ENCODE measurements at places on chromosomes 6 and 20. TPM values are rescaled to one million over a fixed set of nuclear protein-coding genes. Genes with fewer than 3 reads are reported as not detected.

DNA sequence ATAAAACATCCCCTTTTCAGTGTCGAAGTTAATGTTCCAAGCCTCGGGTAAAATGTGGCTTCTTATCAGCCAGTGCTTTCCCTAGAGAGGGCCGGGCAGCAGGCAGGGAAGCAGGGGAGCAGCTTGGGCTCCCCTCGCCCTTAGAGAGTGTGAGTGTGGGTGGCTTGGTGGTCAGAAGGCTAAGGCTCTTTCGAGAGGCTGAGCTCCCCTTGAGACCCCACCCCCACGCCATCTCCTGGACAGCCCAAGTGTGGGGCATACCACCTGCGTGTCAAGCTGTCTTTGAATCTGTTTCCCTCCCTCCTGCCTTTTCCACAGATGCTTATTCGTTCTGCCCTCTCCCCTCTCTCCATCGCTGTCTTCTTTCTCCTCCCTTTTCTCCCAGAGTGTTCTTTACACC is 95.1 kb upstream of the FOXP4 start:
- H3K36me3 ChIP-seq, result no peaks in the 10 kb centered on the region
- H3K27me3 ChIP-seq, result no peaks in the 10 kb centered on the region
- DNase-seq, result no peak
- H3K27ac ChIP-seq, result no peak overlapping the region
- no peaks in the 10 kb centered on the region for H3K4me1 ChIP-seq

GRCh38 chr6:168559574-168560098 is 118.7 kb downstream of the SMOC2 start:
- H3K27me3 ChIP-seq, result no peaks in the 10 kb centered on the region
- DNase-seq, result no peak
- H3K36me3 ChIP-seq, result no peaks in the 10 kb centered on the region
- no peak overlapping the region for H3K27ac ChIP-seq

- no peak overlapping the region for H3K4me3 ChIP-seq
- no peaks in the 10 kb centered on the region for H3K36me3 ChIP-seq
- no peak overlapping the region for H3K27ac ChIP-seq
- H3K27me3 ChIP-seq, result no peaks in the 10 kb centered on the region
Observed at GRCh38 chr20:54995011-54995410, 519.6 kb downstream of the DOK5 start.

DNA sequence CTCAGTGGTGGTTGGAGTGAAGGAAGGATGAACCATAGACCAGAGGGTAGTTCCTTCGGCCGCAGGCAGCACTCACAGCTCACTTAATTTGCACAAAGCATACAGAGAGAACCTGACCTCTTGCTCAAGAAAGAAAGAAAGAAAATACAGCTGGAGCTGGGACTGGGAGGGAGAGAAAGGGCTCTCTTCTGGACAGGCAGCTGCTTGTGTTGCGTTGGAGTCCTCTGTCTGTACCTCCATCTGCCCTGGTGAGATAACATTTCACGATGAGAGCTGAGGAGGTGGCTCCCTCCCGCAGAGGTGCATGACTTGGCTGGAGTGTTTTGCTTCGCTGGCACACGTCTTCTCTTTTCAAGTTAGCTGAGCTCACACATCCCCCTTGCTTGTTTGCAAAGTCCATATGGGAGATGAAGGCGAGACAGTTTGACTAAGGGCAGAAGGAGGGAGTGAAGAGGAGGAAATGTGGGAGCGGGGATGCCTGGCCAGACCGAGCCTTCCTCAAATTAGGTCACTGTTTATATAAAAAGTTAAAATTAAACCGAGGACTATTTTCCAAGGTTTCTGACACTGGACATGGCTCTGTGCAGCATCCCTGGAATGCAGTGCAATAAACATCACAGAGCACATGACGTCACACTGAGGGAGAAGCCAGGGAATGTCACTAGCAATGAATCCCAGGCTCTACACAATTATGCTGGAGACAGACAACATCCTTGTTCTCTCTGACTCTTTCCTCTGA is 359.4 kb downstream of the CD83 start:
- no peaks in the 10 kb centered on the region for H3K27me3 ChIP-seq
- no peak overlapping the region for H3K27ac ChIP-seq

OR2H2 gene
- not detected for total RNA-seq

GRCh38 chr20:52166150-52166549 is 25.4 kb downstream of the ZFP64 start:
- H3K27me3 ChIP-seq, result no peaks in the 10 kb centered on the region
- no peaks in the 10 kb centered on the region for H3K4me1 ChIP-seq
- no peak for DNase-seq

DNA sequence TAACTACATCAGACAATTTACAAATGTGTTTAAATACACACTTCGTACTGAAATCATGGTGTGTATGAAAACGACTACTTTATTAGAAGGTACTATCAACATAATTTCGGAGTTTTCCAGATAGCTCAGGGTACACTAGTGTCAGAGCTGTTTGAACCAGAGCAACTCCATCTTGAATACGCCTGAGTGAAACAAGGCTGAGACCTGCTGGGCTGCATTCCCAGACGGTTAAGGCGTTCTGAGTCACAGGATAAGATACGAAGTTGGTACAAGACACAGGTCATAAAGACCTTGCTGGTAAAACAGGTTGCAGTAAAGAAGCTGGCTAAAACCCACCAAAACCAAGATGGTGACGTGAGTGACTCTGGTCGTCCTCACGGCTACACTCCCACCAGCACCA is 167.6 kb downstream of the THBS2 start:
- H3K27me3 ChIP-seq, result no peaks in the 10 kb centered on the region
- H3K4me3 ChIP-seq, result no peak overlapping the region
- H3K27ac ChIP-seq, result no peak overlapping the region
- no peaks in the 10 kb centered on the region for H3K4me1 ChIP-seq
- no peaks in the 10 kb centered on the region for H3K36me3 ChIP-seq

DNA sequence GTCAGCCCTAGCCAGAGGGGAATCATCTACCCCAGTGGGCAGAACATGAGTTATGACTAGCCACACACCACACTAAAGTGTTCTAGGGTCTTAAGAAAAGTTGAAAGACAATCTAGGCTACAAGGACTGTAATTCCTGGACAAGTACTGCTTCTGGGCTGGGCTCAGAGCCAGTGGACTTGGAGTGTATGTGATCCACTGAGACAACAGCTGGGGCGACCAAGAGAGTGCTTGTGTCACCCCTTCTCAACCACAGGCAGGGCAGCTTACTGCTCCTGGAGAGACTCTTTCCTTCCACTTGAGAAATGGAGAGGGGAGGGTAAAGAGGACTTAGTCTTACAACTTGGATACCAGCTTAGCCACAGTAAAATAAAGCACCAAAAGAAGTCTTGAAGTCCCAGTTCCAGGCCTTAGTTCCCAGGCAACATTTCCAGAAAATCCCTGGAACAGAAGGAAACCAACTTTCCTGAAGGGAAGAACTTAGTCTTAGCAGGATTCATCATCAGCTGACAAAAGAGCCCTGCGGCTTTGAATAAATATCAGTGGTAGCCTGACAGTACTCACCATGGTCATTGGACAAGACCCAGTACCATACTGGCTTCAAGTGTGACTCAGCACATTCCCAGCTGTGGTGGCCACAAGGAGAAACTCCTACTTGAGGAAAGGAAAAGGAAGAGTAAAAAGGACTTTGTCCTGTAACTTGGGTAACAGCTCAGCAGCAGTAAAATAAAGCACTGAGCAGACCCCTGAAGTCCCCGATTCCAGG is 355.1 kb upstream of the ADGRB3 start:
- no peak overlapping the region for H3K4me3 ChIP-seq
- no peaks in the 10 kb centered on the region for H3K4me1 ChIP-seq
- no peaks in the 10 kb centered on the region for H3K27me3 ChIP-seq
- no peak for DNase-seq

Data from naive thymus-derived CD4-positive, alpha-beta T cell (primary cell).